CD4-positive, alpha-beta T cell (primary cell): ENCODE measurements at places on chromosomes 4 and X.

- DNase-seq, result no peak
Measured at GRCh38 chrX:37347420-37347819, 1.7 kb upstream of the PRRG1 start.

DNA sequence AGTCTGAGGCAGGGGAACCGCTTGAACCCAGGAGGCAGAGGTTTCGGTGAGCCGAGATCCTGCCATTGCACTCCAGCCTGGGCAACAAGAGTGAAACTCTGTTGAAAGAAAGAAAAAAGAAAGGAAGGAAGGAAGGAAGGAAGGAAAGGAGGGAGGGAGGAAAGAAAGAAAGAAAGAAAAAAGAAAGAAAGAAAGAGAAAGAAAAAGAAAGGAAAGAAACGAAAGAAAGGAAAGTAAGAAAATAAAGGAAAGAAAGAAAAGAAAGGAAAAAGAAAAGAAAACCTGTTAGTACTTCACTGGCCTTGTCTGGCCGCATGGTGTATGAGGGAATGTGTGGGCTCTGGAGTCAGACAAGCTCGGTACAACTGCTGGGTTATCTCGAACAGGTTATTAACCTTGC, 20.8 kb upstream of the MAGEA1 start:
- DNase-seq, result no peak

DNA sequence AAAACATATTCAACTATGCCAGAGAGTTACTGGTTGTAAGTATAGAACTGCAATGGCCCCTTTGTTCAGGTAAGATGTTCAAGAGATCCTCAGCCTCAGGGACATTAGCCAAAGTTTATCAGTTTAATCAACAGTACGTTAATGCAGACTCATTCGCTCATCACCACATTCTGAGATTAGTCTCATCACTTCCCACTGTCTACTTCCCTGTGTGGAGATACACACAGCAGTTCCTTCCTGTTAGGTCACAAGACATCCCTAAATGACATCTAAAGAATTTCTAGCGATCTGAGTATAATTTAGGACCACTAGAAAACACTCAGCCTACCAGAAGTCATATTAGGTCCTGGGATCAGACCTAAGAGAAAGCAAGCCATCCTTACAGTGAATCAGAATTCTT, 10.4 kb downstream of the SLC10A7 start:
- DNase-seq, result no peak

DNA sequence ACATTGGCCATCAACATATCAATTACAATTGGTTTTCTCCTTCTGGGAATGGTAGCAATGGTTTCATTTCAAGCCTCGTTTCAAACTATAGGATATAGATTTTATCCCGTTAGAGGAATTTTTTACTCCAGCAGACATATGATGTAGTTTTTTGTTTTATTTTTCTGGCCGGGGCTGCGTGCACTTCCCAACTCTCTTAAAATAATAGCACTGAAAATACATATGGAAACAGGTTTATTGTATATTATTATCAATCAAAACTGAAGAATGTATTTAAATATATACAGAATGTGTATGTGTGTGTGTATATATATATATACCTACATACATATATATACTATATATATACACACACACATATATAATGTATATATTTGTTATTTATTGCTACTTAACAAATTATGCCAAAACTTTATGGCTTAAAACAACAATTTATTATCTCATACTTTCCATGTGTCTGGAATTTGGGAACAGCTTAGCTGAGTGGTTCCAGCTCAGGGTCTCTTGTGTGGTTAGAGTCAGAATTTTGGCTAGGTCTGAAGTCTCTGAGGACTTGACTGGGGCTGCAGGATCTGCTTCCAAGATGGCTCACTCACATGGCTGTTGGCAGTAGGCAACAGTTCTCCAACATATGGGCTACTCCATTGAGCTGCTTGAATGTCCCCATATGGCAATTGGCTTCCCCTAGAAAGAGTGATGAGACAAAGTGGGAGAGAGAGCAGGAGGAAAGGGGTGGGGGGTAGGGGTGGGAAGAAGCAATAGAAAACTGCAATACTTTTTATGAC, 314.1 kb downstream of the PPP1R2C start:
- DNase-seq, result no peak
